CD4-positive, alpha-beta memory T cell (primary cell): ENCODE measurements at places on chromosomes 12 and 14. TPM values are rescaled to one million over a fixed set of nuclear protein-coding genes. Genes with fewer than 3 reads are reported as not detected.

DNA sequence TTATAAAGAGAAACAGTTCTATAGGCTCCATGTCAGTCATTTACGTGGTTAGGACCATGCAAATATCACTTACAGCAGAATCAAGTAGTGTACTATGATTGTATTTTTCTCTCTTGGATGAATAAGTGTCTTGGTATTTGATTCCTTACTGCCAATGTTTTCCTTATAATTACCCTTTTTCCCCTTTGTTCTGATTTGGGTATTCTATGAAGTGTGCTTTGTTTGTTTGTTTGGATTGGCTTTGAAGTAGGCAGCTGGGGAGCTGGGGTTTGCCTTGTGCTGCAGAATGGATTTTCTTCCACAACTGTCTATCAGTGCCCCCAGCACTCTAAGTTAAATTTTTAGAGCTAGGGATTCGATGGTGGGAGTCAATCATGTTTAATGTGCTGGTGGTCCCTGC lies 12.4 kb downstream of the TMEM120B start:
- DNase-seq, result no peak

- no peak for DNase-seq
These were observed 170.4 kb downstream of the DAD1 start for GRCh38 chr14:22418631-22419030.

DNA sequence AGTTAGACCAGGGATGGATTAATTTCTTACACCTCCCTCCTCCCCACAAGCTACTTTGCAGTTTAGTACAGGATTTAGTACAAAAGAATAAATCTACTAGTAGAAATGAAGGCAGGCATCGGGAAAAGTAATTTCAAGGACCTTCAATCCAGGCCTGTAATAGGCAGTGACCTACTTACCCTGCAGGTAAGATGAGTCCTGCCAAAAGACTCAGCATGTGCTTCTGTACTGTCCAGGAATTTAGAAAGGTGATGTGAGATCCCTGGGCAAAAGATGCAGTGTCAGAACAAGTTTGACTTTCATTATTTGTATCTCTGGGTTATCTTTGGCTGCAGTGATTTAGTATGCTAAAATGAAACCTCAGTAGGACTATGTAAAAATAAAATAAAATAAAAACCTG lies 403.0 kb downstream of the NOVA1 start:
- no peak for DNase-seq

- peak; percentile 4 for DNase-seq
These were observed 459.7 kb downstream of the BTG1 start for GRCh38 chr12:91685917-91686316.

The RTN1 gene
- not detected for total RNA-seq

- DNase-seq, result no peak
These were observed 4.7 kb upstream of the SLC48A1 start for GRCh38 chr12:47768323-47768811.
